ENCODE measurements at places on chromosomes 16 and 17. TPM values are rescaled to one million over a fixed set of nuclear protein-coding genes. Genes with fewer than 3 reads are reported as not detected.
A peak's percentile ranks its signal among the peaks of the same experiment; 100 is the strongest.

The ZNF469 gene
- 9.7 TPM for total RNA-seq

- DNase-seq, result peak; percentile 54
These were observed 27.8 kb downstream of the GNPTG start for GRCh38 chr16:1379304-1380076.

- no peak for DNase-seq
These were observed 168.2 kb downstream of the CYLD start for GRCh38 chr16:50909831-50910735.

The EPX gene
- not detected for total RNA-seq

The KIFC3 gene
- 72.5 TPM for total RNA-seq

- peak; percentile 34 for DNase-seq
These were observed 6.1 kb downstream of the NOD2 start for GRCh38 chr16:50699326-50700159.

DNA sequence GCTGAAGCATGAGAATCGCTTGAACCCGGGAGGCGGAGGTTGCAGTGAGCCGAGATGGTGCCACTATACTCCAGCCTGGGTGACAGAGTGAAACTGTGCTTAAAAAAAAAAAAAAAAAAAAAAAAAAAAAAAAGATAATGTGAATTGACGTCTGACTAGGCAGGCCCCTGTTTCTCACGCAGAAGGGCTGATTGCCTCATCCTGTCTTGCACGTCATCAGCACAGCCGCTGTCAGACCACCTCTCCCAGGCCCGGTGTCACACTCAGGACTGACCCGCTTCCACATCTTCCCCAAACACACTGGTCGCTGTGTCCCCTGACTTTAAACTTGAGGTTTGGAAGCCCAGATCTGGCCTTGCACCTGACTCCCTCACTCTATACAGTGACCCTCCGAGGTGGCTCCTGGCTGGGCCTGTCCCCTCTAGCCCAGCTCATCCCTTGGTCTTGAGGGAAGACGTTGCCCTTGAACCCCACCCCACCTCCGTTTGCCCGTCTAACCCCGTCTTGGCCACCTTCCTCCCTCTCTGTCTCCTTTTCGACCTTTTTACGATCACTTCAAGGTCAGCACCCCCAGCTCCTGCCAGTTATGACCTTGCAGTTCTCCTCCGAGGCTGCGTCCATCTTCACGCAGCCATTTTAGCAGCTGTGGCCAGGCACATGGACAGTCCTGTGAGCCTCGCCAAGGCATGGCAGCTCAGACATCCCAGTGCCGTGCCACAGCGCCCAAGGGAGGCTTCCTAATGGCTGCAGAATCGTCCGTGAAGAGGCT, 149.9 kb upstream of the PLCG2 start:
- no peak for DNase-seq

DNA sequence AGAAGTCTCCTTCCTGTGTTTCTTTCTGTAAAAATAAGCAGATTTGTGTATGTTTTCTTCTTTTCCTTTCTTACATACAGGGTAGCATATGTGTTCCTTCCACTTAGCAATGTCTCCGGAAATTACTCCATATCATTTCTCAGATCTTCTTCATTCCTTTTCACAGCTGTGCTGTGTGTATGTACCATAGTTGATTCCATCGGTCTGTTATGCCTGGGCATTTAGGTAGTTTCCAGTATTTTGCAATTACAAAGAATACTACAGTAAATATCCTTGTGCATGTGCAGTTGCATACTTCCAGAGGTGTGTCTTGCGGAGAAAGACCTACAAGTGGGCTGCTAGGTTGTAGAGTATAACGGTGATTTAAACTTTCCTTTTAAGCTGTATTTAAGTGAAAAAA, 69.8 kb downstream of the CLEC16A start:
- DNase-seq, result peak; percentile 82

The KCNJ18 gene
- not detected for total RNA-seq

- peak; percentile 7 for DNase-seq
These were observed 25.4 kb downstream of the ZFP90 start for GRCh38 chr16:68564382-68564985.

Measured in fibroblast of villous mesenchyme (primary cell).